ENCODE measurements at places on chromosomes 6 and 20.

GRCh38 chr20:41655962-41656618 lies 37.9 kb upstream of the CHD6 start:
- H3K4me1 ChIP-seq, result peaks cover 6% of the 10 kb centered on the region
- no peaks in the 10 kb centered on the region for H3K27me3 ChIP-seq
- no peaks in the 10 kb centered on the region for H3K36me3 ChIP-seq

DNA sequence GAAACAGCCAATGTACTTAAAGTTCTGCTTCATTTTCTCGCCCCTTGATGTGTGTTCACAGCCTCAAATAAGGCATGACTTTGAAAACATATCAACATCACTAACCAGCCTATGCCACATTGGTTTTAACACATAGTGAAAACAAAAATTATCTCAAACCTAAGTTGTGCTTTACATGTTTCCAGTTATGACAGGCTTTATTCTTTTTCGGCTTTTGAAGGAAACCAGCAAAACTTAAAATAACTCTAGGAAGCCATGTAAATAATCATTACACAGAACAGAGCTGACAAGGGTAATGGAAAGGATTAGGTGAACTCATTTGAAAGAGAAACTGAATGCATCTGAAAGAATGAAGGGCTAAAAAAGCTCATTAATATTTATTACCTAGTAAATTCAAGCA lies 42.1 kb downstream of the BMP5 start:
- H3K36me3 ChIP-seq, result no peaks in the 10 kb centered on the region
- no peak overlapping the region for H3K27ac ChIP-seq
- H3K27me3 ChIP-seq, result no peaks in the 10 kb centered on the region
- H3K4me3 ChIP-seq, result no peak overlapping the region
- no peak for DNase-seq
- H3K4me1 ChIP-seq, result peaks cover 11% of the 10 kb centered on the region

- no peaks in the 10 kb centered on the region for H3K27me3 ChIP-seq
- peaks cover 4% of the 10 kb centered on the region for H3K4me1 ChIP-seq
- no peak overlapping the region for H3K27ac ChIP-seq
- DNase-seq, result no peak
- no peak overlapping the region for H3K4me3 ChIP-seq
Observed at GRCh38 chr20:52785679-52786078, 186.5 kb upstream of the TSHZ2 start.

DNA sequence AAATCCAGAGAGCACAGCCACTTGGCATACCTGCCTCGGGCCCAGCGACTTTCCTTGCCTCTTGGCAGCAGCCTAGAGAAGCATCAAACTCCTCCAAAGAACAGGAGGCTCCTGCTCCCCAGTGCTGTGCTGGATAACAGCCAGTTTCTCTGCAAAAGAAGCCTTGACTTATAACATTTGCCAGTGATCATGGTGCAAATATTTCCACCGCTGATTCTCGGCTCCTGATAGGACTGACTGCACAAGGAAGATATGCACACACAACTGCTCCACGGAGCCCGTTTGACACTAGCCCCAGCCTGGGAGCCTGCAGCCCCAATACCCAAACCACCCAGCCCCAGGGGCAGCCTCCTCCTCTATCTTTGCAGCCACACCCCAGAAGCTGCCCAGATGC lies 17.5 kb downstream of the ACSS1 start:
- H3K27ac ChIP-seq, result peak overlapping the region; percentile 82
- peaks cover 98% of the 10 kb centered on the region for H3K4me1 ChIP-seq
- H3K36me3 ChIP-seq, result no peaks in the 10 kb centered on the region
- H3K27me3 ChIP-seq, result no peaks in the 10 kb centered on the region
- DNase-seq, result peak; percentile 75

DNA sequence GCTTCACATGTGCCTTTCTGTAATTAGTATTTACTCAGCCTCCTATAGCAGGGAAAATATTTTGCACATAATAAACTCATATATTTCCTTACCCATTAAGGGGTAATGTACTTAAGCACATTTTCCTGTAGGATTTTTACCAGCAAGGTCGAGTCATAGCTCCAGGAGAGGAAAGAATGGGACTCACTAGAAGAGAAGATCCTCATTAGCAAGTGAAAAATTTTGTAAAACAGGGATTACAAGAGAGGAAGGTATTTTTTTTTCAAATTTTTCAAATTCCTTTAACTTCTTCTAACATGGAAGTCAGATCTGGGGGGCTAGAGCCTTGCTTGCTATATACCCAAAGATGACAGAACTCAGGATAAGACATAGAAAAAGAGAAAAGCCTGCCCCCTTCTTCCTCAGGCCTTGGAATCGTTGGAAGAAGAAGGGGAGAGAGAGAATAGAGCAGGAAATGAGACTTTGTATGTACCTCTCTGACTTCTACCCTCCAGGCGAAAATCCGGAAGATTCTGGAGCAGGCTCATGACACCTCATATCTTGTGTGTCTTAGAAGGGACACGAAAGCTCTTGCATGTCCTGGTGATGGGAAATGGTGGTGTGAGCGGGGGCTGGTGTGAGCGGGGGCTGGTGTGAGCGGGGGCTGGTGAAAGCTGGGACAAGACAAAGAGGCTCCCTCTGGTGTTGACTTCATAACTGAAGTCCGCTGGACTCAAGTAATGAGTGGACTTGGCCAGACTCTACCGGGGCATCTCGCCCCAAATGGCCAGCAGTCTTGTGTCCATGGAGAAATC lies 256.9 kb upstream of the PLCB4 start:
- no peaks in the 10 kb centered on the region for H3K36me3 ChIP-seq
- peaks cover 24% of the 10 kb centered on the region for H3K4me1 ChIP-seq
- H3K4me3 ChIP-seq, result no peak overlapping the region
- no peak for DNase-seq
- H3K27me3 ChIP-seq, result no peaks in the 10 kb centered on the region
- peak overlapping the region; percentile 22 for H3K27ac ChIP-seq

GRCh38 chr6:126066053-126067048 lies 80.0 kb downstream of the TRMT11 start:
- H3K4me3 ChIP-seq, result no peak overlapping the region
- no peaks in the 10 kb centered on the region for H3K36me3 ChIP-seq
- H3K4me1 ChIP-seq, result peaks cover 18% of the 10 kb centered on the region
- DNase-seq, result no peak
- no peak overlapping the region for H3K27ac ChIP-seq

DNA sequence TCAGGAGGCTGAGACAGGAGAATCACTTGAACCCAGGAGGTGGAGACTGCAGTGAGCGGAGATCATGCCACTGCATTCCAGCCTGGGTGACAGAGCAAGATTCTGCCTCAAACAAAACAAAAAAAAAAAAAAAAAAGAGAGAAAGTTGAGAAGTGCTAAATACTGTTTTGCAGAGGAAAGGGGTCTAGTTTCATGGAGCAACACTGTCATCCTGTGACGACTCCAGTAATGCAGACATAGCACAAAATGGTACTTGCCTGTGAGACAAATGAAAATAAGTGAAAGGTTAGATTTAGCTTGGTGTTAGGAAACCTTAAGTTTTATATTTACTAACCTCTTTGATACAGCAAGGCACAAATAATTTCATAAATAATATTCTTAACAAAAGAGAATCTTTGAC lies 29.7 kb downstream of the CEP162 start:
- H3K36me3 ChIP-seq, result no peaks in the 10 kb centered on the region
- H3K27ac ChIP-seq, result no peak overlapping the region
- DNase-seq, result no peak

DNA sequence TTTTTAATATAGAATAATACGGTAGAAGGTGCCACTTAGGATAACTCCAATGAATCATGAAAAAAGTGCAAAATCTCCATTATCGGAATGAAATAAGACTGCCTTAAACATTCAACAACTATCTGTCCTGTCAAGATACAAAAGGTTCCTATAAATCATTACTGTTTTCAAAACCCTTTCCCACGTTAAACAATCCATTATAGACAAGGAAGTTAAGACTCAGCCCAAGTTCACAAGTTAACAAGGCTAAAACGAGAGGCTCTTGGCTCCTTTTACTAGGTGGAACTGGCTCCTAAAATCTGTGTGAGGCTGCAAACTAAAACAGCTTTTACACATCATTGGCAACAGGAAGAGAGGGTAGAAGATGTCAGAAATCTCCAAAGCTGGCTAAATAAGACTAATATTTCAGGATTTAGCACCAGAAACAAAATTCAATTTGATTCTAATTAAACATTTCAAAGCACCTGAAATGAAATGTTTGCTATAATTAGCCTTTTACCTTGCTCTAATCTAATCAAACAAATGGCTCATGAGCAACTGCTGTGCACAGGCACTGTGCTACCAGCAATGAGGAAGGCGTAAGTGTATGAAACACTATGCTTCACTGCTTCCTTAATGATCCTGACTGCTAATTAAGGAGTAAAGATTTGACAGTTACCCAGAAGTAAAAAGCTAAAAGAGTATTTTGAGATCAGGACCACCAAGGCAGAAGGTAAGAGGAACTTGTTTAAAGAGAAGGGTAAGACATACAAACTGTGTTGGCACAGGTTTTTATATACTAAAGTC lies 109.7 kb downstream of the DST start:
- no peak overlapping the region for H3K4me3 ChIP-seq
- peak overlapping the region; percentile 18 for H3K27ac ChIP-seq
- no peak for DNase-seq
- peaks cover 4% of the 10 kb centered on the region for H3K36me3 ChIP-seq
- H3K27me3 ChIP-seq, result no peaks in the 10 kb centered on the region

DNA sequence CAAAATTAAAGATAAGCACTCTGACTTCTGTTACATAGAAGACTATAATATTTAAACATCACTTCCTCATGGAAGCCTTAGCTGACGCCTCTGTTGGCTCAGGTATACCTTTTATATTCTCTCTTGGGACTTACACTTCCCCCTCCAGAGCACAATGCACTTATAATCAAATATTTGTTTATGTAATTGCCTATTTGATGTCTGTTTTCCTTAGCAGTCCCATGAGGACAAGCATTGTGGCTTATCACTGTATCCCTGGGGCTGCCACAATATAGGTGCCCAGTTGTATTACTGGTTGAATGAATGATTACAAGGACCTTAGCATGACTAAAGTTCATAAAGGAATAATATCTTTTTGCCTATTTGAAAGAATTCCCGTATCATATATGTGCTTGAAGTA lies 186.7 kb upstream of the VGLL2 start:
- H3K36me3 ChIP-seq, result no peaks in the 10 kb centered on the region
- H3K27ac ChIP-seq, result no peak overlapping the region
- H3K4me3 ChIP-seq, result no peak overlapping the region
- no peaks in the 10 kb centered on the region for H3K27me3 ChIP-seq
- no peaks in the 10 kb centered on the region for H3K4me1 ChIP-seq

- no peak for DNase-seq
- no peak overlapping the region for H3K4me3 ChIP-seq
- no peaks in the 10 kb centered on the region for H3K36me3 ChIP-seq
Observed at GRCh38 chr6:45705137-45705855, 310.4 kb downstream of the CLIC5 start.

DNA sequence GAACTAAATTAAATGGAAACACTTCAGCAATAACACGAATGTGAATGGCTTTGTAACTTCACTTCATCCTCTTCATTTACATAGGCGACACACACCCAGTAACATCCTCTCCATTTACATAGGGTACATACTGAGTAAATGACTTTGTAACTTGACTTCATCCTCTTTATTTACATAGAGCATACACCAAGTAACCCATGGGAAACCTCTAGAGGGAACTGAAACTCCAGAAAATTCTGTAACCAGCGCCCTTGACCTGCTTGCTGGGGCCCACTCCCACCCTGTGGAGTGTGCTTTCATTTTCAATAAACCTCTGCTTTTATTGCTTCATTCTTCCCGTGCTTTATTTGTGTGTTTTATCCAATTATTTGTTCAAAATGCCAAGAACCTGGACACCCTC lies 81.6 kb upstream of the OPRM1 start:
- DNase-seq, result no peak
- H3K4me3 ChIP-seq, result no peak overlapping the region
- no peaks in the 10 kb centered on the region for H3K27me3 ChIP-seq
- no peak overlapping the region for H3K27ac ChIP-seq
- H3K4me1 ChIP-seq, result no peaks in the 10 kb centered on the region

GRCh38 chr6:29552512-29553051 lies 7.0 kb downstream of the UBD start:
- DNase-seq, result no peak
- no peak overlapping the region for H3K4me3 ChIP-seq
- peaks cover 13% of the 10 kb centered on the region for H3K4me1 ChIP-seq
- H3K27me3 ChIP-seq, result peaks cover 11% of the 10 kb centered on the region
- H3K36me3 ChIP-seq, result no peaks in the 10 kb centered on the region

DNA sequence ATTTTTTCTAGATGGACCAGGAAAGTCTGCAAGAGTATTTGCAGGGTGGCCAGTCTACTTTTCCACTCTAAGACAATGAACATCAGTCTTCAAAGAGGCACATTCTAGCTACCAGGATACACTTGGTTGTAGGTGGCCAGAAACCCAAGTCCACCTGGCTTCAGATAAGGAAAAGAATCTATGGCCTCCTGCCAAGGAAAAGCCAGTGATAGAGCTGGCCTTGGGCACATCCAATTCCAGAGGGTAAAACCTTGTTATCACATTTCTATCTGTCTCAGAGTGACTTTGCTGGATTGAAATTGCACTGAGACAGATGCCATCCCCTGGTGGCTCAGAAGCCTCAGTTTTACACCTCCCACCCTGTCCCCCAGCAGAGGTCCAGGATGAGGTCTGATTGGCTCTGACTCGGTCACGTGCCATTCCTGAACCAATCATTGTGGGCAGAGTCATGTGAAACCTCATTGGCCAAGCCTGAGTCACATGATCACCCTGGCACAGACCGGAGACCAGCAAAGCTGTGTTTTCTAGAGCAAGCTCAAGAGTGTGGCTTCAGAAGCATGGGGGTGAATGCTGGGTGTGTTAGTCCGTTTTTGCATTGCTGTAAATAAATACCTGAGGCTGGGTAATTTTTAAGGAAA lies 497.4 kb upstream of the SULF2 start:
- peaks cover 30% of the 10 kb centered on the region for H3K4me1 ChIP-seq
- H3K4me3 ChIP-seq, result no peak overlapping the region
- DNase-seq, result peak; percentile 21
- no peak overlapping the region for H3K27ac ChIP-seq
- no peaks in the 10 kb centered on the region for H3K36me3 ChIP-seq

- H3K4me1 ChIP-seq, result no peaks in the 10 kb centered on the region
- DNase-seq, result no peak
- H3K36me3 ChIP-seq, result no peaks in the 10 kb centered on the region
- no peak overlapping the region for H3K4me3 ChIP-seq
- no peak overlapping the region for H3K27ac ChIP-seq
Observed at GRCh38 chr6:132725471-132725870, 11.6 kb upstream of the VNN1 start.

DNA sequence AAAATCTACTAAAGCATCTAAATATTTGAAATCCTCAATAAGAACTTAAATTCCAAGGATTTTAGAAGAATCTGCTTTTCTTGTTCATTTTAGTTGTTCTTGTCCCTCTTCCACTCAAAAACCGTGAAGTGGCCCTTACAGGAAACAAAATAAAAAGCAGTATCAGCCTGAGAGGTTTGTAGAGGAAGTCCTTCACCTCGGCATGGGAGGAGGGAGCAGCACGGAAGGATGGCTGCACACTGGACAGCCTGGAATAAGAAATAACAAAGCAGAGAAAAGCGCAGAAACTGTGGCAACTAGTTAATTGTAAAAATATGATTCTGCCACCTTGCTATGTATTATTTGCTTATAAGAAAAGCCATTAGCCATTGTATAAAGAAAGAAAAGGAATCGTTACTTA lies 46.1 kb downstream of the RALGAPA2 start:
- no peaks in the 10 kb centered on the region for H3K36me3 ChIP-seq
- H3K27ac ChIP-seq, result no peak overlapping the region
- DNase-seq, result no peak
- H3K4me3 ChIP-seq, result no peak overlapping the region
- H3K27me3 ChIP-seq, result no peaks in the 10 kb centered on the region
- peaks cover 15% of the 10 kb centered on the region for H3K4me1 ChIP-seq

- H3K4me1 ChIP-seq, result peaks cover 7% of the 10 kb centered on the region
- H3K27me3 ChIP-seq, result no peaks in the 10 kb centered on the region
- no peak overlapping the region for H3K27ac ChIP-seq
- H3K36me3 ChIP-seq, result no peaks in the 10 kb centered on the region
- no peak for DNase-seq
Observed at GRCh38 chr6:12440981-12441380, 150.8 kb downstream of the EDN1 start.
